ENCODE measurements at places on chromosomes 3 and 15.

- no peak for DNase-seq
Observed at GRCh38 chr3:83567935-83568334, 1390.9 kb upstream of the CADM2 start.

DNA sequence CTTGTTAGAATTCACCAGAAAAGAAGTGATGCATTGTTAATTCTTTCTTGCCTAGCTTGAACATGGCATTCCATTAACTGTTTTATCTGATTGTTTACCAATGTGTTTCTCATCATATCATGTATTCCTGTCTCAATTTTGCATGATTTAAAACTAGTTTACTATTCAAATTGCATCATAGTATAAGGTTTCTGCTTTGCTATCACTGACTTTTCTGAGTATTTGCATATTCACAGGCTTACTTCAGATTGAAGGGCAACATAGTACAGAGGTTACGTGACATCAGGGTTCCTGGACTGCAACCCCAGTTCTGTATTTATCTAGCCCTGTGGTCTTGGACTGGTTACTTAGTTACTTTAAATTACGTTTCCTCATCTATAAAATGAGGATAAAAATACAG, 561.8 kb downstream of the FGF12 start:
- DNase-seq, result no peak

DNA sequence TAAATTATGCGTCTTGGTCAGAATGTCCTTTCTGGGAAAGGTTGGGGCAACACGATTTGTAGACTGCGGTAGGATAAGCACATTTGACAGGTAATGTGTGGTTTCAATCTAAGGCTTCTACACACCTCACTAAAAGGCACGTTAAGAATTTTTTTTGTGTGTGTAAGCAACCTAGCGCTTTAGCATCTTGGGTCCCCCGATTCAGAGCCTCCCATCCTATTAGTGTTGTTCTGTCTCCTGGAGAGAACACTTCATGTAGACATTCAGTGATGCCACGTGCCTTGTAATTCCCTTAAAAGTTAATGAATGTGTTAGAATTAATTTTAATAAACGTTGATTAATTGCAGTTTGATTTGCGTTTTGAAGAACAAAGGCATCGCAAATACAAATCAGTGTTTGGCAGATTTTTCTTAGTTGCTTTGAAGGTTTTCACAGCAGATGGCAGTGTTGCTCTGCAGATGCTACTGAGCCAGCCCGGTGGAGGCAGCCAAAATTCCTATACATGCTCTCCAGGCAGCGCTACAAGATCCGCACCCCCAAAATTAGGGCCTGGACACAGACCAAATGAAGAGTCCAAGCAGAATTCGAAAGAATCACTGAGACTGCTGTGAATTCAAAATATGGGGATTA, 63.5 kb downstream of the OTOL1 start:
- DNase-seq, result no peak

- no peak for DNase-seq
Observed at GRCh38 chr15:67365994-67366393, 111.4 kb downstream of the IQCH start.

- DNase-seq, result no peak
Observed at GRCh38 chr3:43214616-43215015, 71.7 kb upstream of the SNRK start.

DNA sequence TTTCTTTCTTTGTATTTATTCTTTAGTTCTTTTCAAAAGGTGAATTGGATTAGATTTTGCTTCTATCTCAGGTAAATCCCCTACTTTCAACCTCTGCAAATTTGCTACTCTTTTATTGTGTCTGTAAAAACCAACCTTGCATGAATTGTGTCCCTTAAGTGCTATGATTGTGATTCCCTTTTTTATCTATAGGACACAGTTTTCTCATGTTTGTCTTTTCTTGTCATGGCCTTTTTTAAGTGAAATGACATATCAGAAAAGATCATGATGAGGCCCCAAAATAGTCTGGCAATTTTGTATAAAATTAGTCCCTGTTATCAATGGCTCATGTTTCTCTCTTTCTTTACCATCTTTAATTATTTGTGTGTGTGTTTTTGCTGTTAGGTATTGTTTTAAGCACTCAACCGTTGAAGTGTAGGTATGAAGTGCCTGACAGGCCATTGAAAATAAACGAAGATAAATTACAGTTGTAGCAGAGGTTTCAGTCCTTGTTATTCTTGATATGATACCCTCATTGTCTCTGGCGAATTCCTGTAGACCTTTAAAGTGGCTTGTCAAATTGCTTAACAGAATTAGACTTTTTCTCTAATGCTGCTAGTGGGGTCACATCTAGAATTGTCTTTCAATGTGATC, 184.3 kb downstream of the UBE2E2 start:
- DNase-seq, result no peak

GRCh38 chr15:40454904-40455391, 14.2 kb downstream of the BAHD1 start:
- DNase-seq, result no peak

- DNase-seq, result no peak
Observed at GRCh38 chr3:2765002-2765579, 345.1 kb downstream of the IL5RA start.

DNA sequence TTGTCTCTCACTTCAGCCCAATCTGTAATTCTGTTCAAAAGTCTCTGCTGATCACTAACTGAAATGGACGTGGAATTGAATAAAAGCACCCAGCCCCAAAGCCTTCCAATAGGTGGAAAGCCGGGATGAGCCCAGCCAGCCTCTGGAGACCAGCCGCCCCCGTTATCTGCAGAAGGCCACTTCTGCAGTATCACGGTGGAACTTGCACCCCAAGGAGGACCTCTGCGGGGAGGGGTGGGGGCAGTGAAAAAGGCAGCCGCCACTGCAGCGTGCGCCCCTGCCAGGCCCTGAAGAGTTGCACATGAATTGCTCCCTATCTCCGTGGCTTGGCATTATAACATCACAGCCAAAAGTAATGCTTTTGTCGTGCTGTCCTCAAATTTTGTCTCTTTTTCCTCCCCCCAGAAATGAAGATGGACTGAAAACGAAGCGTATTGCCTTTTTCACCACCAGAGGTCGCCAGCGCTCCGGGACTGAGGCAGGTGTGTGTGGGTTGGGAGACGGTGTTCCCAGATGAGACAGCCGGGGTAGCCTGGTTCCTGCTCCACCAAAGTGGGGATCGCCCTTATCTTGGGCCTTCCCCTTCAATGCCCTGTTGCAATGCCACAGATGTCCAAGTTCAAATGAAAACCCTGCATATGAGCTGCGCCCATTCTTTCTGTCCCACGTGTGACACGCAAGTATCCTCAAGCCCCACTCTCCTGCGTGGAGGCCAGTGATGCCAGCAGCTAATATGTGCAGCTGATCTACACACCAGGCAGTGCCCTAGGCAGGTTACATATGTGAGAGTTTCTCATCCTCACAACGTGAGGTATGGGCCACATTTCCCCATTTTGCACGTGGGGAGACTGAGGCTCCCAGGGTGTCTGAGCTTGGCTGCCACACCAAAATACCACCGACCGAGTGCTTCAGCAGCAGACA, 96.0 kb downstream of the LRRK1 start:
- peak; percentile 32 for DNase-seq

DNA sequence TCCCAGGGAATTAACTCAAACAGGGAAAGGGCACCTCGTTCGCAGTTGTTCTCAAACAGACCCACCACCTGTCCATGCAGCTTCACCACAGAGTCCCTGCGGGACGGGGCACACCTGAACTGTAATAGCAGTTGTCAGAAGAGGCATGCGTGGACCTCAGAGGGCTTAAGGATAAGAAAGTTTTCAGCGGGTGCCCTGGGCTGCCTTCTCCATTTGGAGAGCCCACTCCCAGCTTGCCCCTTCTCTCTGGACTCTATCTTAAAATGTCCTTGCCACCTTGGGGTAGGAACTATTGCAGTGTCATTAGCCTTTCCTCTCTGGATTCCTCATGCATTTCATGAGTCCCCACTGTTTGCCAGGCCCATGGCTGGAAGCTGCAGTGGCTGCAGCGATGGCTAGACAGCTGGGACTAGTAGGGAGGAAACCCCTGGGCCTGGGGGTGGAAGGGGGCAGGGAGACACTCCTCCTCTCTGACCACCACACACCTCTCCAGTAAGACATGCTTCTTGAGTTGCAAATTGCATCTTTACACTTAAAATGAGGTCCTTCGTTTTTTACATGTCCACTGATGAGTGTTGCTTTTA, 33.5 kb downstream of the PDIA5 start:
- DNase-seq, result no peak

- no peak for DNase-seq
Observed at GRCh38 chr15:70192041-70192440, 94.3 kb upstream of the TLE3 start.

GRCh38 chr3:171279972-171280371, 180.2 kb downstream of the TNIK start:
- no peak for DNase-seq

Measured in stimulated activated naive B cell treated with anti-CD40 and anti-IgM and Interleukin-4, amounts not matched to agents 10 μg/mL and 1 μg/mL and 100 μg/mL, for 72 hours (primary cell).